ENCODE measurements at places on chromosomes 16 and 17.
A peak's percentile ranks its signal among the peaks of the same experiment; 100 is the strongest.

DNA sequence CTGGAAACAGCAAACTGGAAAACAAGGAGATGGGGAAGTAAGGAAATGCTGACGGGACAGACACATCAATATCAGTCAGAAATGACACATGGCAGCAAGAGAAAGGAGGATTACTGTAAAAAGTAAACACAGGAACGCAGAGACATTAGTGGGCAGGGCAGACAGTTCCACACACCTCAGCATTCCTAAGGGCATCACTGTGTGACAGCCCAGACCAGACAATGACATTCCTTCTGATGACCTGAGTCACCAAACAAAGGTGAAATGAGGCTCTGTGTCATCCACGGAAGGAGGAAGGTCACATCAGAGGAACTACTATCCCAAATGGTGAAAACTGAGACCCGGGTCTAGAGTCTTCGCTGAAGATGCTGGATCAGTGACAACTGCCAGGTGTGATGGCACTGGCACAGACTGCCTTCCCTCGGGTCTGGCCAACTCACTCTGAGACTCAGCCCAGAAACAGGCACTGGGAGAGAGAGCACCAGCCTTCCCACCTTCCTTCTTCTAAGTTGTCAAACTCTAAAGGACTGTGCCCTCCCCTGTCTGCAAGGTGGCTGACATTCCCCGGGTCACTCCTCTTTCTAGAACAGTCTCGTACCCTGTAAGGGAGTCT is 36.7 kb downstream of the TK2 start:
- peaks cover 54% of the 10 kb centered on the region for H3K4me1 ChIP-seq
- DNase-seq: no peak
- H3K36me3 ChIP-seq: peaks cover 21% of the 10 kb centered on the region
- H3K27me3 ChIP-seq: peaks cover 6% of the 10 kb centered on the region
- H3K4me3 ChIP-seq: peak overlapping the region; percentile 11

- peaks cover 37% of the 10 kb centered on the region for H3K4me1 ChIP-seq
- no peak overlapping the region for H3K27ac ChIP-seq
- peaks cover 12% of the 10 kb centered on the region for H3K36me3 ChIP-seq
- peaks cover 9% of the 10 kb centered on the region for H3K27me3 ChIP-seq
These were observed 5.8 kb downstream of the TRAF4 start for GRCh38 chr17:28749516-28750177.

GRCh38 chr16:66342294-66342900 is 24.1 kb upstream of the CDH5 start:
- no peak overlapping the region for H3K4me3 ChIP-seq
- H3K27me3 ChIP-seq: peaks cover 5% of the 10 kb centered on the region
- H3K4me1 ChIP-seq: peaks cover 7% of the 10 kb centered on the region
- DNase-seq: peak; percentile 83
- no peak overlapping the region for H3K27ac ChIP-seq

DNA sequence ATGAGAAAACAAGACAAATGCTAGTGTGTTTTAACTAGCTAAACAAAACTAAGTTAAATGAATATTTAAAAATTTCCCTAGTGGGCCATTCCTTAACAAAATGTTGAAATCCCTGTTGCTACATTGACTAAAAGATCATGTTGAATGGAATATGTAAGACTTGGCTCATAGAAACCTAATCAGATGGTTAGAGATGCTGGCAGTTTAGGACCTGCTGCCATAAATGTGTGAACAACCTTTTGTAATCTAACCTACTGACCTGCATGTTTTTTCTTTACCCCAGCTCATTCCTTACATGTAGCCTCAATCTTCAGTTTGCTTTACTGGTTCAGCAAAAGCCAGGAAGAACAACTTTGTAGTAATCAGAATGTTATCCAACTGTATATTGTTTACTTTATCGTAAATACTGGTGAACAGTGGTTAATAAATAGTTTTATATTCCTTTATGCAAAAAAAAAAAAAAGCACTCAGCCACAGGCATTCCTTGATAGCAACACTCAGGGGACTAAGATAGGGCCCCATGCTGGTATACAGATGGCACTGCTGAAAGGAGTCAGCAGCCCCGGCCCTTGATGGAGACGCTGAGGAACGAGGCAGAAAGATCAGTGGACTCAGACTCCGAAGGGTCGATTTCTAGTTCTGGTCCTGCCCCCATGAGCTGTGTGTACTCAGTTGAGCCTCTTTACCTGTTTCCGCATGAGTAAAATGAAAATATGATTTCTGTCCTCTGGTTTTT is 78.2 kb downstream of the MARF1 start:
- peaks cover 2% of the 10 kb centered on the region for H3K27me3 ChIP-seq
- H3K4me3 ChIP-seq: no peak overlapping the region
- H3K4me1 ChIP-seq: peaks cover 8% of the 10 kb centered on the region
- no peak overlapping the region for H3K27ac ChIP-seq
- H3K36me3 ChIP-seq: no peaks in the 10 kb centered on the region

DNA sequence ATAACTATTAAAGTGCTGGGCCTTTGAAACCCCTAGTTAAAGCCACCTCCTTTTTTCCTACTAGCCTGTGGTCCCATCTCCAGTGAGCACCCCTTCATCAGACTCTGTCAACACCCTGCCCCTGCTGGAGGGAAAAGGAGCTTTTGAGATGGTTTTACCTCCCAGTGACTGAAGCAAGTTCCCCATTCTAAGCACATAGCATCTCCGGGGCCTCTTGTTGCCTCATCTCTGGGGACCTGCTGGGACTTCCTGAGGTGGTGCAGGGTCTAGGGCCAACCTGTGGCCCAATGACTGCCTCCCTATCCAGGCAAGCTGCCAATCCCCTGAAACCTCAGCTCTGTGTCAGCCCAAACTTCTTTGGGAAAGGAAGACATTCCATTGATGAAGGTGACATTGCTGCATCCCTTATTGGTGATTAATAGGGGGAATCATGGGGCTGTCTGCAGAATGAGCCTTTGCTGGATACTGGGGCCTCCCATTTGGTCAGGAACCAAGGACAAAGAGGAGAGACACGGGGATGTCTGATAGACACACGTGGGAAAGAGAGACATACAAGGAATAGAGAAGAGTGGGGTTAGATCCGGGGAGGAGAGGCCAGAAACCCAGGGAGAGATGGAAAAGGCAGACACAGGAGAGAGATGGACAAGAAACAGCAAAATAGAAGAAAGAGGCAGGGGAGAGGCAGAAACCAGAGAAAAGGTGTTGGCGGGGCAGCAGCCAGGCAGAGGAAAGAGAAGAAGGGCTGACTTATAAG is 2.4 kb downstream of the C1QL1 start:
- peak overlapping the region; percentile 5 for H3K27ac ChIP-seq
- peaks cover 26% of the 10 kb centered on the region for H3K27me3 ChIP-seq
- peaks cover 6% of the 10 kb centered on the region for H3K4me1 ChIP-seq
- H3K4me3 ChIP-seq: no peak overlapping the region
- no peaks in the 10 kb centered on the region for H3K36me3 ChIP-seq

DNA sequence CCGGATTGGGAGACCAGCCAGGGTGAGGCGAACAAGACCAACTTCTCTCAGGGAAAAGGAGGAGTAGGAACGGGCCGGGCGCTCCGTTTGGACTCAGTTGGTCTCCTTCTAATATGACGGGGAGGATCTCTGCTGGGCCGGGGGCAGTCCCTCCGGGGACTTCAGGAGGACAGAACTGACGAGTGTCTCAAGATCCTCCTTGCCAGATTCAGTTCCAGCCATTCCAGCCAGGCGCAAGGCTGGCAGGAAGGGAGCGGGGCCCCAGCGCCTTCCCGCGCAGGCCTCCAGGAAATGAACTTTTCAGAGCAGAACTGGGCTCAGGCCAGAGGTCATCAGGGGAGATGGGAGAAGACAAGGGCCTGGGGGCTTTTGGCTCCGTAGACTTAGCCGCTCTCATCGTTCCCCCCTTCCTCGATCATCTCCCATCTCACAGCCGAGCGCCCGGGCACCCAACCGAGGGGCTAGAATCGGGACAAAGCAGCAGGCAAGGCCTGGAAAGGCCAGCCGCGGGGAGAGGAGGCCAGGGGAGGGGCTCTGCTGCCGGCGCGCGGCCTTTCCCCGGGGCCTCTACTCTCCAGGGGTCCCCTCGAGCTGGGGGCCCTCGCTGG is 1.6 kb downstream of the ZNF423 start:
- peaks cover 10% of the 10 kb centered on the region for H3K27me3 ChIP-seq
- peaks cover 1% of the 10 kb centered on the region for H3K36me3 ChIP-seq
- peak overlapping the region; percentile 97 for H3K4me3 ChIP-seq
- H3K27ac ChIP-seq: peak overlapping the region; percentile 94

DNA sequence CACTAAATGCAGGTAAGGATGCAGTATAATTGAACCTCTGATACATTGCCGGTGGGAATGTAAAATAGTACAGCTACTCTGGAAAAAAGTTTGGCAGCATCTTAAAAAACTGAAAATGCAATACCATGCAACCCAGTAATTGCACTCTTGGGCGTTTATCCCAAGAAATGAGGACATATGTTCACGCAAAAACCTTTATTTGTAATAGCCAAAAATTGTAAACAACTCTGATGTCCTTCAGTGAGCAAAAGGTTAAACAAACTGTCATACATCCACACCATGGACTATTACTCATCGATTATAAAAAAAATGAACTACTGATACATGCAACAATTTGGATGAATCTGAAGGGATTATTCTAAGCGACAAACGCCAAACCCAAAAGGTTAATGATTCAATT is 16.9 kb downstream of the SYNRG start:
- H3K27me3 ChIP-seq: no peaks in the 10 kb centered on the region
- H3K4me3 ChIP-seq: no peak overlapping the region
- H3K4me1 ChIP-seq: peaks cover 5% of the 10 kb centered on the region
- no peak overlapping the region for H3K27ac ChIP-seq

- H3K4me1 ChIP-seq: peaks cover 26% of the 10 kb centered on the region
- H3K27me3 ChIP-seq: no peaks in the 10 kb centered on the region
- H3K27ac ChIP-seq: no peak overlapping the region
- no peaks in the 10 kb centered on the region for H3K36me3 ChIP-seq
These were observed 128.7 kb upstream of the ZFHX3 start for GRCh38 chr16:73176577-73177013.

GRCh38 chr17:66740226-66740625 is 94.7 kb upstream of the CACNG5 start:
- DNase-seq: no peak
- no peaks in the 10 kb centered on the region for H3K36me3 ChIP-seq

DNA sequence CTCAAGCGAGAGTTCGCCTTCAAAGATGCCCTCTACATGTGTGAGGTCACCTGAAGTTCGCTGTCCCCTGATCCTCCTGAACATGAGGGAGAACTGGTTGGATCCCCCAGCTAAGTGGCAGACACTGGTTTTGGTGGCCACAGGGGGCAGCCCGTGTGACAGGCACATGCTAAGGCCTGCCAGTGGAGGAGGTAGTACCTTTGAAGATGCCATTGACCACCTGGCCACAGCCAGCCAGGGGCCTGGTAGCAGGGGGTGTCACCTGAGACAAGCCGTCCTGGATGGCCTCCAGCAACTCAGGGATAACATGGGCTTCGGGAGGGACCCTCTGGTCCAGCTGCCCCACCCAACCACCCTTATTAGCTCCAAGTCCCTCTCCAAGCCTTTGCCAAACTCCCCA is 7.3 kb upstream of the ALDH3A1 start:
- H3K4me3 ChIP-seq: no peak overlapping the region
- peaks cover 8% of the 10 kb centered on the region for H3K4me1 ChIP-seq
- H3K27ac ChIP-seq: no peak overlapping the region
- DNase-seq: no peak
- H3K36me3 ChIP-seq: peaks cover 4% of the 10 kb centered on the region

- H3K4me1 ChIP-seq: peaks cover 39% of the 10 kb centered on the region
- no peak for DNase-seq
- peak overlapping the region; percentile 48 for H3K27ac ChIP-seq
- H3K4me3 ChIP-seq: peak overlapping the region; percentile 88
- H3K27me3 ChIP-seq: peaks cover 23% of the 10 kb centered on the region
- peaks cover 21% of the 10 kb centered on the region for H3K36me3 ChIP-seq
These were observed 656 bp upstream of the IGFBP4 start for GRCh38 chr17:40442392-40443195.

DNA sequence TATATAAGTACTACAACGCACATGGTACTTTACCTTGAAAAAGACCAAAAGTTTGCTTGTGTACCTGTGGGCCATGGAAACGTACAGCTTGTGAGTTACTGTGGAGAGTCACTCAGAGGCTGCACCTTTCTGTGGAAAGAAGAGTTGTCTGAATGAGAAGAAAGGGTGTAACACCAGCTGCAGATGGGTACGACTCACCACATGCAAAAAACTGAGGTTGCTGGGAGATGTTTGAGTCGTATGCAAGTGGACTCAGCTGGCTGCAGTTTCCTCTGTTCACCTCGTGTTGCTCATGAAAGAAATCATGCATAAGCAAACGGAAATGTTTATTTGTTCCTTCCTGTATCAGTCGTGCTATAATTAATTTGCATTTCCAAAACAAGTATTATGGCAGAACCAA is 22.4 kb upstream of the DYNLRB2 start:
- H3K4me1 ChIP-seq: no peaks in the 10 kb centered on the region
- no peak overlapping the region for H3K27ac ChIP-seq
- no peaks in the 10 kb centered on the region for H3K36me3 ChIP-seq
- H3K27me3 ChIP-seq: peaks cover 2% of the 10 kb centered on the region

- H3K36me3 ChIP-seq: no peaks in the 10 kb centered on the region
- H3K27ac ChIP-seq: no peak overlapping the region
- no peak overlapping the region for H3K4me3 ChIP-seq
- DNase-seq: no peak
- H3K4me1 ChIP-seq: no peaks in the 10 kb centered on the region
These were observed 572.1 kb upstream of the SALL1 start for GRCh38 chr16:51723036-51723724.

- H3K36me3 ChIP-seq: no peaks in the 10 kb centered on the region
- no peaks in the 10 kb centered on the region for H3K4me1 ChIP-seq
- H3K4me3 ChIP-seq: no peak overlapping the region
- peaks cover 5% of the 10 kb centered on the region for H3K27me3 ChIP-seq
- DNase-seq: no peak
- no peak overlapping the region for H3K27ac ChIP-seq
These were observed 184.0 kb upstream of the RBFOX1 start for GRCh38 chr16:7148606-7149005.

- H3K4me3 ChIP-seq: no peak overlapping the region
- no peaks in the 10 kb centered on the region for H3K27me3 ChIP-seq
- no peaks in the 10 kb centered on the region for H3K4me1 ChIP-seq
- H3K36me3 ChIP-seq: no peaks in the 10 kb centered on the region
These were observed 197.0 kb downstream of the CYLD start for GRCh38 chr16:50938932-50939331.

GRCh38 chr17:48191362-48191761 is 83.8 kb downstream of the SNX11 start:
- no peak overlapping the region for H3K27ac ChIP-seq
- no peaks in the 10 kb centered on the region for H3K27me3 ChIP-seq
- H3K36me3 ChIP-seq: no peaks in the 10 kb centered on the region
- peaks cover 18% of the 10 kb centered on the region for H3K4me1 ChIP-seq
- H3K4me3 ChIP-seq: no peak overlapping the region
